ENCODE measurements at places on chromosomes 5 and 9.

- DNase-seq = no peak
These were observed 211.4 kb upstream of the FTMT start for GRCh38 chr5:121640298-121640697.

DNA sequence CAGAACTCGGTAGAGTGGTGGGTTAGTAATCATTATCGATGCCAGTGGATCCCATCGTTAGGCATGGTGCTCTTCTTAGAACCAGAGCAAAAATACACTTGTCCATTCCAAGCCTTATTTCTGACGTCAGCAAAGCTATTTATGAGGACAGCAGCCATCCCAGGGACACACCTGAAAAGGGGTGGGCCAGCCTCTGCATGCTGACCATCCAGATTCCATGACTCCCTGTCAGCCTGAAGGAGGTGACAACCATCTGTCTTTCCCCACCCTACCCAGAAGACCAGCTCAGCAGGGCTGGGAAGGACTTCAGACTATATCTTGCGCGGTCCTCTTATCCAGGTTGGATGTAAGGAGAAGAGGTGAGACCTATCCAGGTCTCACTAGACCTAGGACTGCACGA, 5.7 kb upstream of the NIPAL4 start:
- no peak for DNase-seq

DNA sequence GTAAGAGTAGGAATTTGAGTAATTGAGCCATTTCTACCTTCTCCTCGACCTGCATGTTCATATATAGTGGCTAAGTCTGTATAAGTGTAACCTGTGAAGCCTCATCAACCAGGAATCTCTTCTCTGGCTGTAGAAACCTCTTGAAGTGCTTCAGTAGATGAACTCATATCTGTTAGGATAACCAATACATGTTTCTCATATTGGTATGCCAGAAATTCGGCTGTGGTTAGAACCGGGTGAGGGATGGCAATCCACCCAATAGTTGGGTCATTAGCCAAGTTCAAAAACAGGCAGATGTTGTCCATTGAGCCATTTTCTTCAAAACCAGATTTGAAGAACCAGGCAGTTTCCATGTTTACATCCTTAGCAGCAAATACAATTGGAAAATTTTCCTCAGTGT, 28.9 kb upstream of the GSN start:
- DNase-seq = no peak

DNA sequence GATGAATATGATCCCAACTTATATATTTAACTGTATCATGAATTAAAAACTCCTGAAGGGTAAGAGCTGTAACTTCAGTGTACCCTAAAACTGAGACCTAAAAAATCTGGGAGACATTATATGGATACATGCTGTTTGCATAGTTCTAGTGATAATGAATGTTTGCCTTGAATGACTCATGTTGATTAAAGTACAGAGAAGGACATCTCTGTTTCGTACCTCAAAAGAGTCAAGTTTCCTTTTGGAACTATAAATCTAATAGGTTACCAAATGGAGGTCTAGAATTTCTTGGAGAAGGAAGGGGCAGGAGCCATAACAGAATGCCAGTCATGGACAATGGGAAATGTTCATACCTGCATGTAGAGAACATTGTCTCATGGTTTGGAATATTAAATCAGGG, 168.1 kb downstream of the SNCAIP start:
- DNase-seq = no peak

- DNase-seq = no peak
These were observed 1290.0 kb downstream of the EFNA5 start for GRCh38 chr5:106380736-106381135.

Data from activated CD4-positive, alpha-beta T cell treated with anti-CD3 and anti-CD28 coated beads, Interleukin-2, amount 10 ng/mL, durations not matched to agents 24 days and 14 days (primary cell).